Motor neuron (in vitro differentiated cells): ENCODE measurements at places on chromosomes 2 and 18.
A peak's percentile ranks its signal among the peaks of the same experiment; 100 is the strongest.

- no peak for ATAC-seq
These were observed 47.3 kb downstream of the TMEM163 start for GRCh38 chr2:134671513-134671912.

GRCh38 chr18:69585696-69586095 is 185.0 kb downstream of the DOK6 start:
- no peak for ATAC-seq

DNA sequence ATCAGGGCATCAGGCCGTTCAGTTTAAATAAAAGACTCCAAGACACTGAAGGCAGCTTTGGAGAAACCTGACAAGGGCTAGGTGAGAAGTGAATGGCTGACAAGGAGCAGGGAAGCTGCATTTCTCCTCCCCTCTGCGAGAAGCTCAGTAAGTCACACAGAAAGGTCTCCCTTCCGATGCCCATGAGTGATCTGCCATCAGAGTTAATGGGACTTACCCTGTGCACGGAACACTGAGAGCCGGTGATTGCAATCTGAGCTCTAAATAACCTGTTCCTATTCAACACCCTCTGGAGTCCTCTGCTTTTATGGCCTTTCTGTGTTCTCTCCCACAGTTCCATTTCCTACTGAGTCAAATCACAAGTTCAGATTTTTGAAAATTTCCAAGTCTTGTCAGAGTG is 322.2 kb upstream of the MYT1L start:
- no peak for ATAC-seq

DNA sequence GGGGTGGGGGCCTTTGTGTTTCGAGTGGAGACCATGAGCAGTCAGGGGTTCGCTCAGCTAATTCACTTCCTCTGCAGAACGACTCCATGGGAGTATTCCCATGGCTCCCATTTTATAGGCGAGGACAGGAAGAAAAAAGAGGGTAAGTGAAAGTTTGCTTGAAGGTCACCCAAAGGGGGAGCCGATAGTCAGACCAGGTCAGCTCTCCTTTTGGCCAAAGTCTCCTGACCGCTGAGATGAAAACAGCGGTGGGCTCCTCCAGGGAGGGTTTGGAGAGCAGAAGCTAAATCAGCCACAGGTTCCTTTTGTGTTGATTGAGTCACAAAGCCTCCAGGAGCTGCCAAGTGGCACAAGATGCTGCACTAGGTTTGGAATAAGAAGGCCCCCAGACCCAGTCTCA is 34.1 kb upstream of the CTAGE1 start:
- ATAC-seq = peak; percentile 16

DNA sequence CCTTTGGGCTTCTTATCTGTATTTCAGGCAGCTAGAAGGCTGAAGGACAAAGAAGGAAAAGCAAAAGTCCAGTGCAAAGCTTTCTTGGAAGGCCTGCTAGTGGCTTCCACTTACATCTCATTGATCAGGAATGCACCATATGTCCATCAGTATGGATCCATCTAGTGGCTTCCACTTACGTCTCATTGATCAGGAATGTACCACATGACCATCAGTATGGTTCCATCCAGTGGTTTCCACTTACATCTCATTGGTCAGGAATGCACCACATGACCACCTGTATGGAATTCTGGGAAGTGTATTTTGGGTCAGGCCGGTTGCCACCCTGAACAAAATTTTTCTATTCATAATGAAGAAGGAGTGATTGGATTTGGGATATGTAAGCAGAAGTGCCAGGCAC is 70.6 kb downstream of the LYPD6 start:
- no peak for ATAC-seq

- ATAC-seq = no peak
These were observed 686 bp upstream of the SNORC start for GRCh38 chr2:232869138-232870017.

GRCh38 chr2:148781544-148781943 is 93.5 kb upstream of the KIF5C start:
- no peak for ATAC-seq

GRCh38 chr2:45578056-45578843 is 32.8 kb downstream of the SRBD1 start:
- ATAC-seq = no peak

DNA sequence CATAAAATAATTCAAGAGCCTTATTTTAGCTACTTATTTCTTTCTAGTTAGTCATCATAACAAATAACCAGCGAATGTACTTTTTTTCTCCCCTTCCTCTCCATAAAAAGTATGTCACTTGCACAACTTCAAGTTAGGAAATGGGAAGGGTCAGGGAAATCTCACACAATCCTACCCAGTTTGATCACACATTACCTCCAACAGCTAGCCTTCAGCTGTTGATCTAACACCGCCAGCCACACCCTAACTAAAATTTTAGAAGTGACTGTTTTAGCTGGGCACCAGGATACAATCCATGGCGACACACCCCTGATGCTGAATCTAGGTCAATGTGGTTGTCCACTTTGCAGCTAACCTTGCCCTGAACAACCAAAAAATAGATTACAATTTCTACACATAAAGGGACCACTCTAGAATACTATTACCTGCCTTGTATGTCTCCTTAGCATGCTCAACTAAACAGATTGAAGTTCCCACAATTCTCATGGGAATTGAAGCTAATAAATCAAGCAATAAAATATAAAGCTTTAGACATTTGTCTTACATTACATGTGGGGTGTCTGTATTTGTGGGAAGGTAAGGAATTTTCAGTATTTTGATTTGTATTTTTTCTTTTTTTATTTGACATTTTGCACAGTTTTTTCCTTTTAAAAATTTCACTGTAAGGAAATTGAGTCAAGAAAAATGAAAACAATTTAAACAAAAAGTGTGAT is 7.3 kb upstream of the COL3A1 start:
- no peak for ATAC-seq

GRCh38 chr2:144349674-144350073 is 170.2 kb downstream of the ZEB2 start:
- no peak for ATAC-seq
